ENCODE measurements at places on chromosomes 3 and 15.
A peak's percentile ranks its signal among the peaks of the same experiment; 100 is the strongest.

GRCh38 chr15:57686657-57687056, 19.9 kb upstream of the POLR2M start:
- no peak for DNase-seq

DNA sequence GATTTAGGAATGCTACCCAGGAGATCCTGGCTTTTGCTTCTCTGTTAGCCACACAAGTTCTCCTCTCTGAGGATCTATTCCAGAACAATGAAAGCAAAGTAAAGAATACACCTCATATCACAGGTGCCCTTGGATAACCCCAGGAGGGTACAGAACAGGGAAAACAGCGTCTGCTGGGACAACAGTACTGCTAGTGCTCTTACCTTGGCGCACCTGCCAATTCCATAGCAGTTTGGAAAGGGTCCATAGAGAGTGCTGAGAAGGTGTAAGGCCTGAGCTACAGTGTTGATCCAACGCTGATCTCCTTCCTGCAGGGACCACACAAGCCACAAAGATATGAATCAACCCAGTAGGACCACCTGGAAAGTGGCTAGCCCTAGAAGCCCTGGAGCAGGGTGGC, 12.9 kb upstream of the PRC1 start:
- no peak for DNase-seq

GRCh38 chr3:131192701-131193100, 166.0 kb downstream of the NEK11 start:
- no peak for DNase-seq

GRCh38 chr3:170806676-170807075, 63.3 kb downstream of the RPL22L1 start:
- DNase-seq: no peak

DNA sequence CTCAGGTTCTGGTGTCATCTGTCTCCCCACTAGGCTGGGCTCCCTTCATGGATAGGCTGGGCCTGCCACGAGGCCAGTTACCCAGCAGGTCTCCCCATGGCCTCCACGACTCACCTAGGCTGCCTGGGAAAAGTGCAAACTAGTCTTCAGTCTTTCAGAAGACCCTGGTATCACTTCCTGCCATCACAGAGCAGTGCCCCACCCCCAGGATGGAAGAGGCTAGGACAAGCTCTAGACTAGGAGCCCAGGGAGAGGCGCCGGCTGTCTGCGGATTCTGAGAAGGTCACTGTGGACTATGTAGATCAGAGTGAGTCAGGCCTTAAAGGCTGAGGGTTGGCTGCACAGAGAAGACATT, 63.7 kb downstream of the CORO2B start:
- DNase-seq: no peak

GRCh38 chr3:6132684-6133432, 728.1 kb upstream of the GRM7 start:
- no peak for DNase-seq

DNA sequence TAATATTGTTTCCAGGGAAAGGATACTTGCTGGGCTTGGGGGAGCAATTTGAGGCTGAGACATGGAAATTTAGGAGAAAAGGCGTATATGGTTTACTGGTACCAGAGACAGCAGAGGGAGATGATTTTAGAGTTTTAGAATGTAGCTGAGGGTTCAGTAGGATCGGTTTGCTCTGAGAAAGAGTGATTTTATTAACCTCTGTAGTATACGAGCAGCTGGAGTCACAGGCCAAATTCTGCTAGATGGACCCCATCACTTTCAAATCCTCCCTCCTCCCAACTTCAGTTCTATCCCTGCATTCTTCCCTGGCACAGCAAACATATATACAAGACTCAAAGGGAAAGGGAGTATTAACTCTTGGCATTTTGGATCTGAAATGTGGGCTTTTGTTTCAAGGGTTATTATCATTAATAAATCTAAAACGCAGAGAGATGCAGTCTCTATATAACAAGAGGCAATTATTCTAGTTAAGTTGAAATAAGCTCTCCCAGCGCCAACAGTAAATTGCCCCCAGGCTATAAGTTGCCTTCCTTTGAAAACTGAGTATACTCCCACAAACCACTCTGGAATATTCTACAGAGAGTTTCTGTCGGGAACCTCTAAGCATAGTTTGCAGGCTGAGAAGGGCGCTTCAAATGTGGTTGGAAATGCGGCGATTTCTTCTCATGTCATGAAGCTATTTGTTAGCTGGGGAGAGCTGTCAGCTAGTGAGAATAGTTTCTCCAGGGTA, 5.4 kb downstream of the CRABP1 start:
- no peak for DNase-seq

- DNase-seq: no peak
Observed at GRCh38 chr3:83807511-83807910, 1151.3 kb upstream of the CADM2 start.

DNA sequence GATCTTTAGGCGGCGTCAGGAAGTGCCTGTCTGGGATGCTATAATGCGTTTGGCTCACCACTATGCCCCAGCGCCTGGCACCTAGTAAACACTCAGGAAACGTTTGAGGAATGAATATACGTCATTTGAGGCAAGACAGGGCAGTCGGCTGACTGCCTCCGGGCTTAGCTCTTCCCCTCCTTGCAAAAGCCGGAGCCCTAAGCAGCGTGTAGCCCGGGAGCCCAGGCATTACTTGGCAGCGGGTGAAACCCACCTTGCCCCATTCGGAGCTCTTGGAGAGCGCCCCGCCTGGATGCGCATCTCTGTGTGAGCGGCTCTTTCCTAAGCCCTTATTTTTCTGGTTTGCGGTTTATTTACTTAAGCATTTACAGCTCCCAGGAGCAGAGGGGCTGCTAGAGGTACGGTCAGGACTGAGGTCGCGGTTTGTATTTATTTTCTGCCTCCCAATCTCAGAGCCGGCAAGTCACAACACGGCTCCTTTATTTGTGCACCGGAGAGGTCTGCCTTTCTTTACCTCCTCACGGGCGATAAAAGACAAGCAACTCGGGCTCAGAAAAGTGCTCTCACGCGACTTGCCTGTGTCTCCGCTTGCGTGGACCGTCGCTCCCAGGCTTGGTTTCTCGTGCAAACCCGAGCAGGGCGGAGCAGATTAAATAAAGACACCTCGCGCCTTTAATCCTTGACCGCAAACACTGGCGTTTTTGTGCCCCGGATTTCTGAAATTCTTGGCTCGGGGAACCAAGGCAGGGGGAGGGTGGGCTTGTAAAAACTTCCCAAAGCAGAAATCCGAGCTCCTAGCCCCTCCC, 737 bp upstream of the ITPR1 start:
- no peak for DNase-seq

DNA sequence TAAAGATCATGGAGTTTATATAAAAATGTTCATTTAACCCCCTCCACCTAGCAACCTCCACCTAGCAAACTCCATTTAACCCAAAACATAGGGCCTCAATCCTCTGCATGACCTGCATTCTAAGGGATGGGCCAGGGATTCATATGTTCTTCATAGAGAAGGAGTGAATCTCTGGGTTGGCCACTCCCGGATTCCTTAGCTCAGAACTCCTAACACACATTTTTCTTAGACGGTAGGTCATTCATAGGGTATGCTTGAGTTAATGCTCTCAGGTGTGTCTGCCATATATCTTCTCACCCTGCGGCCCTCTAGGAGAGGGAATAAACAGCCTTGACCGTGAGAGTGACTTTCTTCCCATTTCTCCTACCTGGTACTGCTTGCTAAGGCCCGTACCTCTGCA, 102.0 kb upstream of the IGSF10 start:
- DNase-seq: no peak

- peak; percentile 19 for DNase-seq
Observed at GRCh38 chr3:123447749-123448517, 957 bp downstream of the ADCY5 start.

- DNase-seq: peak; percentile 86
Observed at GRCh38 chr3:58560771-58561311, 16.4 kb downstream of the FAM107A start.

- DNase-seq: no peak
Observed at GRCh38 chr3:150077581-150078247, 107.0 kb upstream of the PFN2 start.

GRCh38 chr15:38195191-38195901, 57.3 kb upstream of the SPRED1 start:
- no peak for DNase-seq

- DNase-seq: no peak
Observed at GRCh38 chr3:191362037-191362436, 31.7 kb upstream of the UTS2B start.
